ENCODE measurements at places on chromosomes 2 and 18. TPM values are rescaled to one million over a fixed set of nuclear protein-coding genes. Genes with fewer than 3 reads are reported as not detected.

GRCh38 chr18:25675123-25675850, 323.3 kb upstream of the ZNF521 start:
- no peak for DNase-seq

Gene SERPINB3
- 1.5 TPM for total RNA-seq

Gene C2orf66
- not detected for total RNA-seq

DNA sequence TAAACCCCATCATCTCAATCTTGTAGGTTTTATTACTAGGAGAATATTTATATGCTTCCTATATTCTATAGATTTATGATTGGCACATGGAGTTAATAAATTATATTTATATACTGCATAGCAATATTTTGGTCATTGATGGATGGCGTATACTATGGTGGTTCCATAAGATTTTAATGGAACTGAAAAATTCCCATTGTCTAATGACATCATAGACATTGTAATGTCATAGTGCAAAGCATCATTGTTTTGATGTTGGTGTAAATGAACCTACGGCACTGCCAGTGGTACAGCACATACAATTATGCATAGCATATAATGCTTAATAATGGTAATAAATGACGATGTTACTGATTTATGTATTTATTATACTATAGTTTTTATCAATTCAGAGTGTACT, 1135.9 kb downstream of the CNTNAP5 start:
- no peak for DNase-seq

DNA sequence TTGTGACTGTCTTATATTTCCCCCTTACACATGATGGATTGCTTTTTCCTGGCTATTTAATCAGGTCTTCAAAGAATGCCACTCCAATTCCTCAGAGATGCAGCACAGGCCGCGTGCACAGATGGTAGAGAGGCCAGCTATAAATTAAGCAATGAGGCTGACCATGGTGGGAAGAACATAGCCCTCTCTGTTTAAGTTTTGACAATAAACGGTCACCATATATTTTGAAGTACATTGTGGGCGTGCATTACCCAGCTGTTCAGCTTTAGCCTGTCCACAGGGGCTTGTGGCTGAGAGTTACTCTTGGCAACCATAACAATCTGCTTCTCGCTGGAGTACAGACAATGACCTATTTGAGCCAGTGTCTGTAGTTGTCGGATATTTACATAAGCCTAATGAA, 730.8 kb downstream of the DCC start:
- DNase-seq, result no peak

Gene CFC1
- total RNA-seq, result not detected

Gene SH2D6
- total RNA-seq, result not detected

DNA sequence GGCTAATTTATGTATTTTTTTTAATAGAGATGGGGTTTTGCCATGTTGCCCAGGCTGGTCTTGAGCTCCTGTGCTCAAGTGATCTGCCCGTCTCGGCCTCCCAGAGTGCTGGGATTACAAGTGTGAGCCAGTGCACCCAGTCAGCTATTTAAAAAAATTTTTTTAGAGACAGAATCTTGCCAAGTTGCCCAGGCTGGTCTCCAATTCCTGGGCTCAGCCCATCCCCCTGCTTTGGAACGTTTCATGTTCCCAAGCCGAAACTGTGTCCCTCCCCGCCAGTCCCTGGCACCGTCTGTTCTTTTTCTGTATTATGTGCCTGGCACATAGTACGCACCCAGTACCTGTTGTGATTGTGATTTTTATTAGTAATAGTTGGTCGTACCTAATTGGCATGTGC, 63.1 kb upstream of the MGAT5 start:
- no peak for DNase-seq

Gene C1QL2
- total RNA-seq, result not detected

- no peak for DNase-seq
These were observed 1089.9 kb upstream of the SLC39A10 start for GRCh38 chr2:194566907-194567660.

Gene PAX8
- total RNA-seq, result 6.3 TPM

GRCh38 chr2:68806511-68807109, 64.6 kb downstream of the BMP10 start:
- no peak for DNase-seq

DNA sequence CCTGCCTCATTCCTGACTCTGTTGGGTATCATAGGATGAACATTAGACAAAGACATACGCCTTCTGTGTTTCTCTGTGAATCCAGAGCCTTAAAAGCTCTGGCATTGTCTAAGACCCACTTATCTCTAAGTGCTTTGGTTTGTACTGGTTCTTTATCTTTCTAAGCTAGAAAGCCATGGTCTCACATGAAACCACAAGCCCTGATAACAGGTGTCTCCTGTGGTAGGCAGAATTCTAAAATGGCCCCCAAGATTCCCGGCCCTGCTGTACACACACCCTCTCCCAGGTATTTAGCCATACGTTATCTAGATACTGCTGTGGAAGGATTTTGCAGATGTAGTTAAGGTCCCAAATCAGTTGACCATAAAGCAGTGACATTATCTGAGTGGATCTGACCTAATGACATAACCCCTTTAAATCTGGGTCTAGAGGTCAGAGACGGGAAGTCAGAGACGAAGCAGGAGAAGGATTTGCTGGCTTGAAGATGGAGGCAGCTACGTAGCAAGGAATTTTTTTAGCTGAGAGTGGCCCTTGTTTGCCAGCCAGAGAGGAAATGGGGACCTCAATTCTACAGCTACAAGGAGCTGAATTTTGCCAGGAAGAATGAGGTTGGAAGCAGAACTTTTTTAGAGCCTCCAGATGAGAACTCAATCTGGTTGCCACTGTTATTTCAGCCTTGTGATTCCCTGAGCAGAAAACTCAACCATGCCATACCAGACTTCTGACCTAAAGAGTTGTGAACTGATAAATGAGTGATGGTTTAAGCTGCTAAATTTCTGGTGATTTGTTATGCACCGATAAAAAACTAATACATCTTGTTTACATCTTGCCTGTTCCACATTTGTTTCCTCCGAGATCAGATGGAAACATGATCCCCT, 186.7 kb downstream of the CAMKMT start:
- no peak for DNase-seq

Gene SGPP2
- total RNA-seq, result 27.3 TPM

- DNase-seq, result no peak
These were observed 55.5 kb downstream of the MARCHF4 start for GRCh38 chr2:216316743-216317142.

- no peak for DNase-seq
These were observed 35.7 kb upstream of the LTBP1 start for GRCh38 chr2:32910883-32911598.

DNA sequence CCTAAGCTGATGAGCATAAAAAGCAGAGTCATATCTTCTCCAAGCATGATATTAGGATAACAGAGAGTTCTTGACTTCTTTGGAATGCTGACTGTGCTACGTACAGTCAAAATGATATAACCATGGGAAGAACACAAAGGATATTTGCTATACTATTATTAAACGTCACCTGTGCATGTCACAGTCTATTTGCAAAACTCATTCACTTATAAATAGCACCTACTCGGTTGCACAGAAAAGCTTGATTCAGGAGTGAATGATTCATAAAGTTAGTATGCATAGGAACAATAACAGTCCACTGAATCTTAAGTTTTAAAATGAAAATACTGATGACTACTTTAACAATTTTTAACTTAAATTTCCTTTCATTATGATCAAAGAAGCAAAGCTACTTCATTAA, 83.3 kb downstream of the SP3 start:
- DNase-seq, result no peak

Gene MAP4K3
- 42.2 TPM for total RNA-seq

DNA sequence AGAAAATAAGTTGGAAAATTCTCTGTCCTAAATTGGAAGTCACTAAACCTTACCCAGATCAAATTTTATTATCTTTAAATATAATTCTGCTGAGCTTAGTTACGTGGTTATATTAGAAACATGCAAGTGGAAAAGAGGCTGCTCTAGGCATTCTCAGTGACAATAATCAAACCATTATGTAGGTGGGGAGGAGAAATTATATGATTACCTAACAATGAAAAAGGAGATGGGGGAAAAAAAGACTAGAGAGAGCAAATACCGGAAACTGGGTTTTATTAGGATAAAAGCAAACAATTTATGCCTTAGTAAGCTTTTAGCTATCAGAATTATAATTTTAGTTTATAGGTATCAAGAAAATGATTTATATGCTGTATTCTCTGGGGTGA, 53.2 kb downstream of the PHLPP1 start:
- DNase-seq, result no peak

DNA sequence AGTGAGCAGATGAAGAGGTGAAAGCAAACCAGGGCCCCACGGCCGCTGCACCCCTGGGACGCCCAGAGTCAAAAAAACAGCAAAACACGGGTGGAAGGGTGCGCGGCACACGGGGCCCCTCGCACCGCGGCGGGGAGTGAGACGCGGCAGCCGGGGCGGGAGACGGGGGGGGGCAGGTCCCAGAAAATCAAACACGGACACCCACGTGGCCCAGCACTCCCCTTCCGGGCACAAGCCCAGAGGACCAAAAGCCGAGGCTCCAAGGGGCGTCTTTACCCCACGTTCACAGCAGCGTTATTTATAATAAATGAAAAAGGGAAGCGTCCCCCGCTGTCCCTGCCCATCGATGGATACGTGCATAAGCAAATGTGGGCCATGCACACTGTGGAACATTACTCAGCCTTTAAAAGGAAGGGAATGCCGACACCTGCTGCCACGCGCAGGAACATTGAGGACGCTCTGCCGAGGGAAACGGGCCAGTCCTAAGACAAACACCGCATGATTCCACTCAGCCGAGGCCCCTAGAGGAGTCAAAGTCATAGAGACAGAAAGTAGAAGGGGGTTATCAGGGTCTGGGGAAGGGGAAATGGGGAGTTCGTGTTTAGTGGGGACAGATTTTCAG, 677 bp upstream of the COPS9 start:
- no peak for DNase-seq

GRCh38 chr2:79511320-79511951, 1.4 kb upstream of the CTNNA2 start:
- no peak for DNase-seq

DNA sequence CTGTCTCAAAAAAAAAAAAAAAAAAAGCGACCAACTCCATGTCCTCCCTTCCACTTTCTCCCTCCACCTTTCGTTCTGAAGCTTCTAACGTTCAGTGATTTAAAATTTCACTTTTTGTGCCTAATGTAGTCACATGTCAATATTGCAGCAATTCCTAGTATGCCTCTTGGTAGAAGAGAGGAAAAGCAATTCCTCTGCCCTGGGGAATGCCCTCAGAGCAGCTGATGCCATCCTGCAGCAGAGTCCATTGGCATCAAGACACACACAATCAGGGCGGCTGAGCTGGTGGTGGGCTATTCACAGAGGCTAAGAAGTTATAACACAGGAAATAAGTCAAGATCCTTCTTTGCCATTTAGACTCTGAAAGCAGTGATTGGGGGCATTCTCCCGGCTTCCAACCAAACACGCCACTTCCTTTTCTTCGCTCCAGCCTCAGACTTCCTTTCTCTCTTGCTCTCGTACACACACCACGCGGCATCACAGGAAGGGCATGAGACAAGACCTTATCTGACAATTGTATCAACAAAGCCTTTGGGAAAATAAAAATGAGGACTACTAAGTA, 71.9 kb downstream of the MOGAT1 start:
- DNase-seq, result no peak

All from suprapubic skin (tissue), 4 donors.